ENCODE measurements at places on chromosomes 3 and 15. TPM values are rescaled to one million over a fixed set of nuclear protein-coding genes. Genes with fewer than 3 reads are reported as not detected.

GP9 gene
- not detected for total RNA-seq

EMC7 gene
- total RNA-seq, result 39.4 TPM

CKMT1B gene
- total RNA-seq, result 17.1 TPM

GOLGA8H gene
- total RNA-seq, result 2.1 TPM

LMOD3 gene
- total RNA-seq, result 0.23 TPM

GOLGA6D gene
- total RNA-seq, result not detected

IMP3 gene
- total RNA-seq, result 30.4 TPM

CHRM5 gene
- 10.6 TPM for total RNA-seq

Data from diencephalon (tissue), 1 donor.